ENCODE measurements at places on chromosomes 1 and 21.

DNA sequence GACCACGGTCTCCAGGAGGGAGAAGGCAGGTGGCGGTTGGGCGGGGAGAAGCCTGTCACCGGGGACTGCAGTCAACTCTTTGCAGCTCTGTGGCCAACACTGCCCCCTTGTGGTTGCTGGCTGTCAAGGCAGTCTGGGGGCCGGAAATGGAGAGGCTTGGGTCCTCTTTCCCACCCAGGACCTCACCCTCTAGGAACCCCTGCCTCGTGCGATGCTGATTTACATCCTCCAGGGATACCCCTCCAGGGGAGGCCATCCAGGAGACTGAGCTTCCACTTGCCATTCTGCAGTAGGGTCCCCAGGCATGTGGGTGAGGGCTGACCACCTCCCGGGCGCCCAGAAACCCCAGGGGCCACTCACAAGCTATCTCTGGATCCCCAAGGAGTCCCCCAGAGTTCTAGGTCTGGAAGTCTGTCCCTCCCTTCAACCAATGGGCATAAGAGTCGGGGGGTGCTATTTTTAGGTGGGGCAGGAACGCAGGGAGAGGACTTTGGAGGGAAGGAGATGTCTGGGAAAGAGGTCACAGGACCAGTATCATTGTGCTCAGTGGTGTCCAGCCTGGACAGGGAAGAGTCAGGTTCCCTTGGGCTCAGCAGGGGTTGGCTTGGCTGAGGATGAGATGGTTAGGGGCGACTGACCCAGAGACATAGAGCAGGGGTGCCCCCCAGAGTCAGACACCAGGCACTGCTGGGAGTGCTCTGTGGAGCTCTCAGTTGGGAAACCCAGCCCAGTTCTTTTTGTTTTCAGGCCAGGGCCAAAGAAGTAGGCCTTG, 7.1 kb upstream of the GPR61 start:
- DNase-seq = peak; percentile 54

DNA sequence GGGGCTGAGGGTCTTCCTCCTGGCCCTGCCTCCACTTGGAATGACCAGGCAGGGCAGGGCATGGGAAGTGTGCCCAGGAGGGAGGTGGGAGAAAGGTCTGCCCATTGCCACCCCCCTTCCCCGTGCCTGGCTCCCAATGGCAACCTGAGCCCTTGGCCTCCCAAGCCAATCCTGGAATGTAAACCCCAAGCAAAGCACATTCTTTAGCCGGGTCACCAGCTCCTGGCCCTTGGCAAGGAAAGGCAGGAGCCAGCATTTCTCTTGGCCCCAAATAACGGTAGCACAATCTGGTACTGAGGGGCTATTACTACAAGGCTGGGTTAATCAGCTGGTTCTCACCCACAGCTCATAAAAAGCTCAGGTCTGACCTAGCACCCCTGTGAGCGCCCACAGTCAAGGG, 6.9 kb upstream of the NUAK2 start:
- no peak for DNase-seq

- no peak for DNase-seq
Observed at GRCh38 chr1:98429965-98430443, 231.5 kb upstream of the SNX7 start.

- DNase-seq = no peak
Observed at GRCh38 chr1:52003877-52004276, 13.4 kb upstream of the RAB3B start.

DNA sequence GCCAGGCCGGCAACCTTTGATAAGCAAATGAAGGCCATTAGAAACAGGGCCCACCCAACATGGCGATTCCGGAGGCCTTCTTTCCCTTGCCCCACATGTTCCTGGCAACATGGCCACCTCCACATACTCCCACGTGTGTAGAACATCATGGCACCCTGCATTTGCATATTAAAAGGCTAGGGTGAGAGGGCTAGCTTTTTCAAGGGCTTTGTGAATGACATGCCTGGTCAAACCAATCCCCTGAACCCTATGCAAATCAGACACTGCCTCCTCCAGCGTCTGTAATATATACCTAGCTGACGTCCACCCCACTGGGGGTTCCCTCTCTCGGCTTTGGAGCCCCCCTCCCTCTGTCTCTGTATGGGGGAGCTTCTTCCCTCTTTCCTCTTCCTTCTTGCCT, 1.6 kb downstream of the ADCY10 start:
- no peak for DNase-seq

GRCh38 chr1:202966006-202966898, 805 bp downstream of the CYB5R1 start:
- no peak for DNase-seq

DNA sequence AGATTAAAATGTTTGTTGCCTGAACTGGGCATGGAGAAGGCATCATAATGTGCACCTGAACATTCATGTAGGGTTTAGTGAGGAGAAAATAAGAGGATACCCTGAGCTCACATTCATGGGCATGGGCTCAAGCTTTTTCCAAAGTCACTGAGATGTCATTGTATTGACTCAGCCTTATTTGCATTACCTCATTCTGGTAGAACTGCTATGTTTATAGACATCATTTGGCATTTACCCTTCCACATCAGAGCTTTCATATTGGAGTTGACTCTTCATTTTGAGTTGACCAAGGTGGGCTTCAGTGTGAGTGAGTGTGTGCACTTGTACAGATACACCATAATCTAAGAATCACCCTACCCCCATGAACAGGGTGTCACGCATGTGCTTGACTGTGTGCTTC, 143.2 kb downstream of the PBX1 start:
- no peak for DNase-seq

- no peak for DNase-seq
Observed at GRCh38 chr1:77188770-77189169, 30.5 kb downstream of the PIGK start.

GRCh38 chr1:203038217-203038741, 12.0 kb downstream of the PPFIA4 start:
- DNase-seq = peak; percentile 88

DNA sequence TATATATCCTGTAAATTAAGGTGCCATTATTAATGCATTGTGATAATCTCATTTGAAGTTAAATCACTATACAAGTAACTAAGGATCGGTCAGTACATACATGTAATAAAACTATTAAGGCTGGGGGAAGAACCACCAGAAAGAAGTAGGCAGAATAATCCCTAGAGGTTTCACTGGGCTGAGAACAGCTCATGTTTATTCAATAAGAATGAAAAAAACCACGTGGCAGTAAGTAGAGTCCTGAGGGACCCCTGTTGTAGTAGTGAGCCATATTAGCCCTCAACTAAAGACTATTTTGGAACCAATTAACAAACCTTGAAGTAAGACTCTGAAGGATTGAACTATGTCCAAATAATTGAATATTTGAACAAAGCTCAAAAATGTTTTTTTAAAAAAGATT, 46.9 kb upstream of the ADAM30 start:
- DNase-seq = no peak

DNA sequence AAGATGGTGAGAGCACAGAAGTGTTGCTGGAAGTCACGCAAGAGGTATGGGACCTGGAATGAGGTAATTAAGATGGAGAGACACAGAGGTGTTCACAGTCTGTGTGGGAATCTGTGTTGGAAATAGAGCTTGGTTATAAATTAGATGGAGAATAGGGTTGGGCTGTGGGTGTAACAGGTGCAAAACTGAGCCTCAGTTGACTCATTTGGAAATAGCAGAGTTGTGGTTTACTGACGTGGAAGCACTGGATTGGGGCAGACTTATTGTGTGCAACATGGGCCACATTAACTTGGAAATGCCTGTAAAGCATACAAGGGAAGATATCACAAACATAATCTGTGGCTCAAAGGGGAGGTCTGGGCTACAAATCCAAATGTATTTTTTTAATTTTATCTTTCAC, 13.0 kb downstream of the CAMSAP2 start:
- DNase-seq = no peak

DNA sequence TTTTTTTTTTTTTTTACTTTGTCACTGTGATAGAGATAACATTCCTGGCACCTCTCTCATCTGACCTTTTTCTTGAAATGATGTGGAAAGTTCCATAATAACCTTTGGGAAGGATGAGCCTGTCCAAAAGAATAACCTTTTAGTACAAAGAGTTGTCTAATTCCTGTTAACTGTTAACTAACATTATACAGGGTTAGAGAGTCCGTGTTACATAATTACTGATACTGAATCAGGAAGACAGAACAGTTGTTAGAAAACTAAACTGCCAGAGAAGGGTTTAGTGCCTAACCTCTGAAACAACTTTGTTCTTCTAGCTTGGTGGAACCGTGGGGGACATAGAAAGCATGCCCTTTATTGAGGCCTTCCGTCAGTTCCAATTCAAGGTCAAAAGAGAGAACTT, 8.8 kb downstream of the CTPS1 start:
- no peak for DNase-seq

DNA sequence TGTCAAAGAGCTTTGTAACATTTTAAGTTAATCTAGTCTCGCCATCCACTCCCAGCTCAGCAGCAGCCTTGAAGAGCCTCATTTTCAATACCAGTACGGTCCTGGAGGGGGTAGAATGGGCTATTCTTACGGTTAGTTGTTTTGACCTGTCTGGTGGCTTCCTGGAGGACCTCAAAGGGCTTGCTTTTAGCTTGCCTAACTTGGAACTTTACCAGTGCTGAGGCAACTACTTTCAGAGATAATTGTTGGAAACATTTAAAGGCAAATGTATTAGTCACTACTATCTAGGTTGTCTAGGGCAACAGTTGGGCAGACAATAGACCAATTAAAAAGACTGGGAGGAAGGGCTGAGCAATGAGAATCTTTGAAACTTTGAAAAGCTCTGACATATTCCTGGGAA, 56.0 kb downstream of the TTLL7 start:
- DNase-seq = no peak

DNA sequence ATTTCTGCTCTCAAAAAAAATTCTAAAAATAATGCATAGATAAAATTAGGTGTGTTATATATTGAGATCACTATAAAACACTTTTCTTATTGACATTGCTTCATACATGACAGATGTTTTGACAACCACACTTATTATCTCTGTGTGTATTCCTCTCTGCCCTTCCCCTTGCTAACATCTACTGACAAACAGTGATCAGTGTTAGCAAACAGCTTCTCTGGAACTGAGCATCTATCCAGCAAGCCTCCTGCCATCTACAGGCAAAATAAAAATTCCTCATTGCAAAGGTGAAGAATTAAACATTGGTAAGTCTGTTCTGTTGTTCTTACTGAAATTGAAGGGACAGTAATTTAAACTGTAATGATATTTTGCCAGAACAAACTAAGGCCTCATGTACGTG, 2153.9 kb downstream of the NCAM2 start:
- no peak for DNase-seq

DNA sequence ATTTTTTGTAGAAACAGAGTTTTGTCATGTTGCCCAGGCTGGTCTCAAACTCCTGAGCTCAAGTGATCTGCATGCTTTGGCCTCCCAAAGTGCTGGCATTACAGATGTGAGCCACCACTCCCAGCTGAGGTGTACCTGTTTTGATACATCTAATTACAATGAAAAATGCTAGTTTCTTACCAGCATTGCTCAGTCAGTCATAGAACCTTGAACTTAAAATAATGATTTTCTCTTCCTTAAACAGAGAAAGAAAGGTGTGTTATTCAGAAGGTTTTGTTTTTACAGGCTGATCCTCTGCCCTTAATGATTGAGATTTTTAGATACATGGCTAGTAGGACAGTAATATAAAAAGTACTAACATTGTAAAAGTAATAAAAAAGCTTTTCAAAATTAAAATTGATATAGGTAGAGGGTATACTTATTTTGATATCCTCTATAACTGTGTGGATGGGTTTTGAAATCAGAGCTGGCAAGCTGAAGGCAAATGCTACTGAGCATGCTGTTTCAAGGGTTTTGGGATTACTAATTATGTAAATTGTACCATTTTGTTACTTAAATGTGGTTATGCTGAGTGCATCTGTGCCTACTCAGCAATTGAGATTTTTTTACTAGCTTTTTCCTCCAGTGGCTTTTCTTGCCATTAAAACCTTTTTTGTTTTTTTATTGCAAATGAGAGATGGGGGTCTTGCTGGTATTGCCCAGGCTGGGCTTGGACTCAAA, 16.1 kb downstream of the PRRC2C start:
- DNase-seq = peak; percentile 24

- DNase-seq = no peak
Observed at GRCh38 chr1:36014722-36015220, 69.1 kb upstream of the TEKT2 start.

- no peak for DNase-seq
Observed at GRCh38 chr1:200240656-200241055, 169.2 kb downstream of the ZNF281 start.

GRCh38 chr21:42376338-42376982, 10.1 kb upstream of the TFF1 start:
- DNase-seq = peak; percentile 52

- no peak for DNase-seq
Observed at GRCh38 chr21:31022306-31022705, 16.0 kb downstream of the KRTAP19-8 start.

DNA sequence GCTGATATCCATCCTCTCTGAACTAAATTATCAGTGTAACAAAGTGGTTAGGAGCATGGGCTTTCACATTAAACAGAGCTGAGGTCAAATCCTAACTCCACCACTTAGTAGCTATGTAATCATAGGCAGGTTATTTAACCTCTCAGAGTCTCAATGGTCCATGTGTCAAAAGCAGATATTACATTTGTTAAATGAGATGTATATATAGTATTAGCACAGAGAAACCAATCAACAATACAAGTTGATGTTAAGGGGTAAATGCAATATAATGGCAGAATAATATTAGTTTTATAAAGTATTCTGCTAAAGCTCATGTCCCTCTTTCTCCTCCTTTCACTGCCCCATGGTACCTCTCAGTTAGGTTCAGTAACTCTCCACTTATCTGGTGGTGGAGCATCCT, 27.2 kb downstream of the DBT start:
- no peak for DNase-seq

- peak; percentile 59 for DNase-seq
Observed at GRCh38 chr1:190373705-190374336, 103.8 kb downstream of the BRINP3 start.

- DNase-seq = no peak
Observed at GRCh38 chr1:163774401-163774945, 452.7 kb downstream of the NUF2 start.

DNA sequence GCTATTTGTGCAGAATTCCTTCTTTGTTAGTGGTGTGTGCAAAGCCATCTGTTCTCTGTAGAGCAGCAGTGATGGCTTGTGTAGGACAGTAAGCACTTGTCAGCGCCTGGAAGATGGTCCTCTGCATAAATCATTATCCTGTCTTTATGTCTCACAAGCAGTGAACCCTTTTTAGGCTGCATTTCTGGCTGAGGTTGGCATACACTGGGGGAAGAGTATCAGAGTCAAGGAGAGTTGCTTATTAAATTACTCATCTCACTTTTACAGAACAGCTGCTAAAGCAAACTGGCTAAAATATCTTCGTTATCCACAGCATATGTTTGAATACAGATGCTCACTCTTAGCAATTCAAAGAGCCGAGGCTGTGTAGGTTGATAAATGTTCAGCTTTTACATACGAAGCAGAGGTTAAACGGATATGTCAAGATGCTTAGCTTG, 54.6 kb upstream of the NCAM2 start:
- no peak for DNase-seq

DNA sequence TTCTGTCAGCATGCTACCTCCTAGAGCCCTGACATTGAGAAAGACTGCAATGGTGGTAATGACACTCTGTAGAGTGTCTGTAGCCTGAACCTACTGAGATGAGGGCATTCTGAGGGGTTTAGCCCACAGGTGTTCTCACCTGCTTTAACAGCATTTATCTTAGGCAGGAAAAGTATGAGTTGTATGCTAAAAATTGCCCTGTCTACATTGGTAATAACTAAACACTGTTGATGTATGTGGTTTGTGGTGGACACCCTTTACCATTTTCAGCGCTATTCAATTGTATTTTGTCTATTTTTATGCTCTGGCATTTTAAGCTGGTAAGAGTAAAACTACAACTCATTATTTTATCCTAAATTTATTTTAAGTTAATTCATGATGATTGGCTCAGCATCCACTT, 10.0 kb downstream of the PYHIN1 start:
- peak; percentile 80 for DNase-seq

All from MM.1S (cell line).